ENCODE measurements at places on chromosomes 3 and 15. TPM values are rescaled to one million over a fixed set of nuclear protein-coding genes. Genes with fewer than 3 reads are reported as not detected.

DNA sequence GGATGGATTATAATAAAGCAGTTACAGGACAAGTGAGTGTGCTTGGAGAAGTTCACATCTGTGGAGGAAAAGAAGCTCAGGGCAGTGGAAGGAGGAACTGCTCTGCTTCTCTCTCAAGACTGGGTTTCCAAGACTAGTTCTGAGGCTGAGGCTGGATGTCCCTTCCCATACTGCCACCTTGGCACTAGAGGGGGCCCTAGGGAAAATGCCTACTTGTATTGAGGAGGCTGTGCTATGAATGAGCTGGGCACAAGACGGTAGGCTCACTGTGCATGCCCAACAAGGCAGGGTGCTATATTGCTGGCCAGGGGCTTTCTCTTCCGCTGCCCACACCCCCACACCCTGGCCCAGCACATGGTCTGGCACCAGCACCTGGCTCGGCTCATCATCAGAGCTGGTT, 65.2 kb downstream of the SLCO2A1 start:
- no peak overlapping the region for H3K4me3 ChIP-seq
- H3K27ac ChIP-seq, result no peak overlapping the region
- DNase-seq, result peak; percentile 32

BRK1 gene
- 110 TPM for total RNA-seq

GRCh38 chr15:28289694-28290463, 32.1 kb downstream of the HERC2 start:
- no peak overlapping the region for H3K4me3 ChIP-seq
- H3K27me3 ChIP-seq, result no peaks in the 10 kb centered on the region
- no peak for DNase-seq
- H3K4me1 ChIP-seq, result no peaks in the 10 kb centered on the region
- H3K27ac ChIP-seq, result no peak overlapping the region

DNA sequence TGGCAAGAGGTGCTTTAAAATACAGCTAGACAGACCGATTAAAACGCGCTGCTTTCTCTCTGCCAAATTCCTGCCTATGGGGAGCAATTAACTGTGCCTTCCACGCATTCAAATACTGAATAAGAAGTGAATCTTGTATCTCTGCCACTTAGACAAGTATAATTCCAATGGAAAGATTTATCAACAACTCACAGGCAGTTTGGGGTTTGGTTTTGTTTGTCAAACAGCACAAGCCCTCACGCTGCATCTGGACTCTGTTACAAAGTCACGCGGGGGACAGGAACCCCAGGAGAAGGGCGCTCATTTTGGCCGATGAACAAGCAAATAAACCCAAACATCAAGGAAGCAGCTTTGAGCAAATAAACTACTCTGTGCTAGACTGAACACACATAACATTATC, 61.8 kb upstream of the TMCO5A start:
- H3K4me1 ChIP-seq, result peaks cover 14% of the 10 kb centered on the region
- peaks cover 64% of the 10 kb centered on the region for H3K27me3 ChIP-seq
- DNase-seq, result no peak
- H3K27ac ChIP-seq, result no peak overlapping the region

DNA sequence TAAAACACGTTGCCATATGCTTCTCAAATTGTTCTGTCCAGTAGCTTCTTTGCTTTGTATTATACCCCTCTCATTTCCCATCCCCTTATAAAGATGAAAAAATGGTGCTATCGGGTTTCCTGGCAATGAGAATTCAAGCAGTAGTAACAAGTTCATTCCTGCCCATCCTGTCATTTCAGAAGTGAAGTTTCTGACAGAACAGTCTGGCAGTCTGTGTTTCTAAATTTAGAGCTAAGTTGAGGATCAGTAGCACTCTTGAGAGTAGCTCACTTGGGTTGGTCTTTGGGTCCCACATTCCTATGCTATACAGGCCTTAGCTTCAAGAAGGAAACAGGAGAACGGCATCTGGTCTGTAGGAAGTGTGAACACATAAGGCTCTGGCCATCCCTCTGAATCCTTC, 134.6 kb downstream of the GHSR start:
- DNase-seq, result no peak
- H3K27ac ChIP-seq, result no peak overlapping the region
- no peaks in the 10 kb centered on the region for H3K27me3 ChIP-seq
- H3K4me1 ChIP-seq, result peaks cover 35% of the 10 kb centered on the region

DNA sequence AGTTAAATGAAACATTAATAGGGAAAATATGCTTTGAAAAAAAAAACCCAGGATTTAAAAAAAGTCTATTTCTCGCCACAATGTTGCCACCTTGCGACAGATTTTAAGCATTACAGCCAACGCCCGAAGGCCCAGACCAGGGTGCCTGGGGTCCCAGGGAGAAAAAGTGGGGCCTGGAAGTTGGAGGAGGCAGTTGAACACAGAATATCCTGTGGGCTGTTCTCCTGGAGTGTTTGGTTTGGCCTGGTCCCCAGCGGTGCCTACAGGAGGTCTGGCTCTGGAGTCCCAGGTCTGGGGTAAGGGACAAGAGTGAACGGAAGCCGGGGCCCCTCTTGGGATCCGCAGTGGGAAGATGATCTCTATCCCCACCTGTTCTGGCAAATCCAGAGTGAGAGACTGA, 3.4 kb downstream of the RNU6-1 start:
- no peak overlapping the region for H3K27ac ChIP-seq
- peaks cover 16% of the 10 kb centered on the region for H3K4me1 ChIP-seq
- H3K36me3 ChIP-seq, result no peaks in the 10 kb centered on the region
- DNase-seq, result peak; percentile 62
- H3K4me3 ChIP-seq, result peak overlapping the region; percentile 61

DNA sequence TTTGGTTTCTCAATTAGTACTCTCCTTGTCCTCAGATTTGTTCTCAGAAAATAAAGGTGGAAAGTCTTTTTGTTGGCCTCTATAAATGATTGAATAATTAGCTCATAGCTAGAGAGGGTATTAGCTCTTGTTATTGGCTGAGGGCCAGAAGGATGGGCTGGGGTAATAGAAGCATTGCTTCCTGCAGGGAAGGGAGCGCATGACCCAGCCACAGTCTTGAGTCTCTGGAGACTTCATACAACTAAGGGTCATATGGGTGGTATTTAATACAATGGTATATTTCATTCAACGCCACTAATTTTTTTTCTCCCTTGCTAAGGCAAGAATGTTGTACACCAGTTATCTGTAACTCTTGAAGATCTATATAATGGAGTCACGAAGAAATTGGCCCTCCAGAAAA, 8.4 kb downstream of the DNAJA4 start:
- no peak for DNase-seq
- no peak overlapping the region for H3K27ac ChIP-seq
- no peak overlapping the region for H3K4me3 ChIP-seq
- H3K36me3 ChIP-seq, result no peaks in the 10 kb centered on the region
- H3K27me3 ChIP-seq, result no peaks in the 10 kb centered on the region

- H3K27ac ChIP-seq, result no peak overlapping the region
- H3K4me3 ChIP-seq, result no peak overlapping the region
- no peaks in the 10 kb centered on the region for H3K4me1 ChIP-seq
- DNase-seq, result no peak
Measured at GRCh38 chr15:73030122-73030679, 22.1 kb upstream of the NEO1 start.

PCOLCE2 gene
- 17.3 TPM for total RNA-seq

GRCh38 chr3:63167113-63167512, 111.0 kb upstream of the SYNPR start:
- no peaks in the 10 kb centered on the region for H3K36me3 ChIP-seq
- DNase-seq, result no peak
- no peaks in the 10 kb centered on the region for H3K4me1 ChIP-seq
- no peak overlapping the region for H3K4me3 ChIP-seq
- H3K27me3 ChIP-seq, result no peaks in the 10 kb centered on the region

- no peak for DNase-seq
- H3K27me3 ChIP-seq, result peaks cover 20% of the 10 kb centered on the region
- H3K4me3 ChIP-seq, result no peak overlapping the region
- no peaks in the 10 kb centered on the region for H3K4me1 ChIP-seq
- no peaks in the 10 kb centered on the region for H3K36me3 ChIP-seq
- no peak overlapping the region for H3K27ac ChIP-seq
Measured at GRCh38 chr15:101536875-101537405, 47.4 kb upstream of the PCSK6 start.

GRCh38 chr15:60752973-60753720, 274.2 kb upstream of the ICE2 start:
- no peaks in the 10 kb centered on the region for H3K36me3 ChIP-seq
- H3K4me3 ChIP-seq, result no peak overlapping the region
- peaks cover 58% of the 10 kb centered on the region for H3K27me3 ChIP-seq

GRCh38 chr15:31932576-31932975, 97.7 kb upstream of the CHRNA7 start:
- no peaks in the 10 kb centered on the region for H3K36me3 ChIP-seq
- H3K27ac ChIP-seq, result no peak overlapping the region
- no peaks in the 10 kb centered on the region for H3K4me1 ChIP-seq
- H3K27me3 ChIP-seq, result peaks cover 31% of the 10 kb centered on the region

DNA sequence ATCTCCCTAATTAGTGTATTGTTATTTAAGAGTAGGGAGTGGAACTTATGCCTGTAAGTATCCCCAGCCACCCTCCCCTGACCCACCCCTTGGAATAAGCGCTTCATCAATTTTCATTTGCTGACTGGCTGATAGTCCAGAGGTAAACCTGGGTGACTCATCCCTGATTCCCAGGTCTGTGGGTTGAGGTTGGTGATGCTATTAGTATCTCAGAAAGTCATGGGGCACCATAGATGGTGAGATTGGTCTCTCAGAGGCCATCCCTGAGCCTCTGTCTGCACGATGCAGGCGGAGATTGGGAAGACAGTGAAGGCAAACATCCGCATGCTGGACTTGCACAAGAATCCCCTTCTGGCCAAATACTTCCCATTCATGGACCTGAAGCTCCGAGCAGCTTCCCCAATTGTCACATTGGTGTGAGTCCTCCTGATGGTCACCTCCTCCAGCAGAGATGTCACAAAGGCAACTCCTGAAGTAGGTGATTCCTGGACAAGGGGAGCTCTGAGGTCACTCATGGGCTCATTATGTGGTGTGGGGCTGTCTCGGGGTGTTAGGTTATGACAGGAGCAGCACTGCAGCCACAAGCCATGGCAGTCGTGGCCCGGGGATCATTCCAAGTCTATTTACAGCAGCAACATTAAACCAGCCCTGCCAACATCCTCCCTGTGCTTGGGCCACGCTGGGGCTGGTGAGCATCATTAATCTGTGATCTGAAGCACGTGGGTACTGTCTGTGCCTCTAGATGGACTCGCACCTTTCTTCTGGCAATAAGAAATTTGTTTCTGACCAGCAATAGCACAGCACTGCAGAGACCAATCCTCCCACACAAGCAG, 6.8 kb upstream of the TXNRD3 start:
- H3K4me3 ChIP-seq, result no peak overlapping the region
- no peaks in the 10 kb centered on the region for H3K36me3 ChIP-seq
- H3K27me3 ChIP-seq, result peaks cover 24% of the 10 kb centered on the region
- DNase-seq, result no peak
- H3K27ac ChIP-seq, result no peak overlapping the region

Data from PC-3 (cell line).